Activated CD8-positive, alpha-beta T cell treated with anti-CD3 and anti-CD28 coated beads for 36 hours (primary cell): ENCODE measurements at places on chromosomes 12 and 14. TPM values are rescaled to one million over a fixed set of nuclear protein-coding genes. Genes with fewer than 3 reads are reported as not detected.
A peak's percentile ranks its signal among the peaks of the same experiment; 100 is the strongest.

DNA sequence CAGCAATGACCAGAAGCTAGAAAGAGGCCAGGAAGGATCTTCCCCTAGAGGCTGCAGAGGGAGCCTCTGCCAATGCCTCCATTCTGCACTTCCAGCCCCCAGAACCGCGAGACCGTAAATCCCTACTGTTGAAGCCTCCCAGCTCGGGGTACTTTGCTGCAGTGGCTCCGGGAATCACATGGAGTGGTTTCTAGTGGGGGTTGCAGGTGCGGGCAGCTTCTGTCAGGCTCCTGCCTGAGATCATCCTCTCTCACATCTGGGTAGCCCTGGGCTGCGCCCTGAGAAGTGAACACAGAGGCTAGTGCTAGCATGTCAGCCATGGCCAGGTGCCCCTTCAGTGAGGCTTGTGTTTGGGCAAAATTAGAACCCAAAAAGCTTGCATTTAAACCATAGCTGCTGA lies 67.3 kb downstream of the TSPAN9 start:
- no peak overlapping the region for H3K4me3 ChIP-seq

DNA sequence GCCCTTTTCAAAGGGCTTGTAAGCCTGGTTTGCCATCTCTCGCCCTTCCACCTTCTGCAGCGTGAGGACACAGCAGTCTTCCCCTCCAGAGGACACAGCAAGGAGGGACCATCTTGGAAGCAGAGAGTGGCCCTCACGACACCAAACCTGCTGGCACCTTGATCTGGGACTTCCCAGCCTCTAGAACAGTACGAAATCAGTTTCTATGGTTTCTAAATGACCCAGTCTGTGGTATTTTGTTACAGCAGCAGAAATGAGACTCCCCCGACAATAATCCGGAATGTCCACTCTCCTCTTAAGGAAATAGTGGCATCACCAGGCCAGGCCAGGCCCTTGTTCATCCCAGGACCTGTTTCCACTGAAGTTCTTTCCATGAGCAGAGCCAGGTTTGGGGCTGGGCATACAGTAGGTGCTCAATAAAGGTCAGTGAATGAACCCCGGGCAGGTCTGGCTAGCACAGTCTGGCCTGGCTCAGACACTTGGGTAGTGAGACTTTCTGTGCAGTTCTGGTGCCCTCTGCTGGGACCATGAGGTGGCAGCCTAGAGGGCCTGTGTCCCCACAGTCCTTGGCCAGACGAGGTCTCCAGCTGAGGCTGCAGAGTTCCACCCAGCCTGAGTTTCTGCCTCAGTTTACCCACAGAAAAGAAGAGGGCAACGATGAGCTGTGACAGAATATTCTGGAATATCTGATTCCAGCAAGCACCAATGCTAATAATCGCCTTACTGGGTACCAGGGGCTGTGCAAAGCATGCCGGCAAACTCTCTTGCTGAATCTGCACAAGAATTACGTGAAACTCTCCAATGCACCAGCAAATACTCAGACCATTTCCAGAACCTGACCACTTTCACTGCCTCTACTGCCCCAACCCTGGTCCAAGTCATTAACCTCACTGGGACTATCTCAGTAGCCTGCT lies 14.0 kb downstream of the ABCB9 start:
- no peaks in the 10 kb centered on the region for H3K36me3 ChIP-seq
- peaks cover 13% of the 10 kb centered on the region for H3K4me1 ChIP-seq
- peaks cover 2% of the 10 kb centered on the region for H3K27me3 ChIP-seq
- DNase-seq, result peak; percentile 85

GRCh38 chr14:91111443-91111842 lies 2.4 kb upstream of the DGLUCY start:
- H3K27ac ChIP-seq, result no peak overlapping the region
- no peak for DNase-seq
- peaks cover 22% of the 10 kb centered on the region for H3K36me3 ChIP-seq
- H3K4me1 ChIP-seq, result peaks cover 54% of the 10 kb centered on the region
- no peaks in the 10 kb centered on the region for H3K27me3 ChIP-seq

DNA sequence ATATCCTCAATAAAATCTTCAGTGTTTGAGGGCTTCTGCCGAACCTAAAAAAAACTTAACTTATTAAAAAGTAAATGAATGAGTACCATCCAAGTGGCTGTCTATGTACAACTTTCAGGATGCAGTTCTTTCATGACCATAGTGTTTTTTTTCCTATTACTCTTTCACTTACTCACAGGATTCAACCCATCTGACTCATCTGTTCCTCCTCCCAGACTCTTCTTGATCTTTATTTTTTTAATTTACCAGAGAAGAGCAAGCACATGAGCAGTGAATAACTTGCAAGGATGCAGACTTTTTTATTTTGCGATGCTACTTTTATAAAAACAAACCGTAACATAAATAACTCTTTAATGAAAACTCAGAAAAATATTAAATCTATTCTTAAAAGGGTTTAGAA lies 24.5 kb downstream of the RECQL start:
- H3K36me3 ChIP-seq, result peaks cover 39% of the 10 kb centered on the region
- H3K4me3 ChIP-seq, result no peak overlapping the region
- no peaks in the 10 kb centered on the region for H3K27me3 ChIP-seq
- DNase-seq, result peak; percentile 11

DNA sequence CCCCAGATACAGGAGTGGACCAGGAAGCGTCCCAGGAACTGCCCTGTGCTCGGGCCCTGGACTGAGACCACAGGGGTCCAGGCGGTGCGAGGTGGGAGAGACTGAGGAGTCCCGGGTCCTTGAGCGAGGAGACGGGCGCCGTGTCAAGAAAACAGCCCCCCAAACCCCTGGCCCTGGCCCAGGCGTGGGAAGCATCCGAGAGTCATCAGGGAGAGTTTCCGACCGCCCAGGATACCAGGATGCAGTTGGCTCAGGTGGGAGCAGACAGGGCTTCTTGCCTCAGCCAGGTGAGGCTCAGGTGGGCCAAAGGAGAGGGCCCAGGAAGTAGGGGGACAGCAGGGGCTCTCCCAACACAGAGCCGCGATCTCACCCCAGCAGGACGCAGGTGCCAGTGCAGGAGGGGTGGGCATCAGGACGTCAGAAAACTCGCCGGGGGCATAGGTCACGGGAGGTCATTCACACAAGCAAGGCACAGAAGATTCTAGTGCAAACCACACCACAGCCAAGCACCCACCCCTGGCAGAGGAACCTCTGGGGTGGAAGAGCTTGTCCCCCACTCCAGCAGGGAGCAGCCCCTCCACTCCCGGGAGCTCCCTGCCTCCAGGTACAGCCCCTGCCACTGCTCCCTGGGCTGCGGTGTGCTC lies 102.5 kb upstream of the EIF5 start:
- no peaks in the 10 kb centered on the region for H3K36me3 ChIP-seq
- DNase-seq, result no peak
- peaks cover 10% of the 10 kb centered on the region for H3K27me3 ChIP-seq
- no peak overlapping the region for H3K27ac ChIP-seq

DNA sequence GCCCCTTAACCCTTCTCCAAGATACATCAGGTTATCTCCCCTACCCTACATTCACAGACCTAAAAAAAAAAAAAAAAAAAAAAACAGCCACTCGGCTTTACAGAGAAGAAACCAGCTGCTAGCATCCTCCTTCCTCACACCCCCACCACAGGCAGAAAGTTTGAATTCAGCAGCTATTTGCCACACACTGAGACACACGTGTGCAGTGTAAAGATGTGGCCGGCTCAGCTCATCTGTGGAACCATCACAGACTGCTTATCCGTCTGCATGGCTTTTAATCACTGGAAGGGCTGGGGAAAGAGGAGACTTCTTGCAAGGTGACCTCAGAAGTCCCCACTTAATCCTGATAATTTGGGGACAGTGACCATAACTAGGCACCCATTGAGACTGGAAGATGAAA lies 50.0 kb downstream of the VWF start:
- DNase-seq, result peak; percentile 56
- peak overlapping the region; percentile 73 for H3K27ac ChIP-seq
- peaks cover 18% of the 10 kb centered on the region for H3K27me3 ChIP-seq
- H3K36me3 ChIP-seq, result no peaks in the 10 kb centered on the region

DNA sequence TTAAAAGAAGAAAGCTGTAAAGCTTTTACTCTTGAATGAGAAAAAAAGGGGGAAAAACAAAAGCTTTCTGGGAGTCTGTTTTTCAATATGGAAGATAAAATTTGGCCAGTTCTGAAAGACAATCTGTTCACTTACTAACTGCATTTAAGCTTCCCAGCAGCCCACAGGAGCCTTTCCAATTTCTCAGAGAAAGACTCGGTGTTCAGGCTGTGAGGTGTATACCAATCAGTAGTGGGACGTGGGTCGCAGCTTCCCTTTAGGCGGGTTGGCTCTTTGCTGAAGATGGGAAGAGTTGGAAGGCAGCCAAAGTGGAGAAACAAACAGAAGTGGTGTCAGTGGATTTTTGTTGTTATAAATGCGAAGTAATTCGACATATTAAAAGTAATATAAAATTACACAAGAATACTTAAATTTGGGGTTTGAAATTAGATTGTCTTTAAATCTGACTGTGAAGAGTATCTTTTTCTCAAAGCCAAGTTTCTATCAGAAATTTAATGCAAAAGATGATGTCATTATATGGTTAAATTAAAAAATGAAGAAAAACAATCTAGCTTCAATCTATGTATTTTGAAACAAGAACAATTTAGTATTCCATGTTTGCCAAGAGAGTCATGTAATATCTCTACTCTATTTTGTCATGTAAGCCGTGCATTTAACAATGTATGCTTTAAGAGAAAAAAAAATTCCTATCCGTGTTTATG lies 590.2 kb upstream of the ATXN7L3B start:
- no peaks in the 10 kb centered on the region for H3K4me1 ChIP-seq
- no peak overlapping the region for H3K27ac ChIP-seq
- H3K27me3 ChIP-seq, result no peaks in the 10 kb centered on the region
- H3K36me3 ChIP-seq, result no peaks in the 10 kb centered on the region
- H3K4me3 ChIP-seq, result no peak overlapping the region
- DNase-seq, result no peak

DNA sequence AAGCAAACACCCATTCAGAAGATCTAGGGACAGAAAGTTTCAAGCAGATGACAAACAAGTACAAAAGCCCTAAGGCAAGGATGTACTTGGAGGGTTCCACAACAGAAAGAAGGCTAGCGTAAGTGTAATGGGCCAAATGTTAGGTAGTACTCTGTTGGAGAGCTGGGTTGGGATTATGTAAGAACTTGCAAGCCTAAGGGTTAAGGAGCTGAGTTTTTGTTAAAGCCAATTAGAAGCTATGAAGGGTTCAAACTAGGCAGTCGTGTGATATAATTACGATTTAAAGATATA lies 41.4 kb downstream of the HECTD1 start:
- H3K27me3 ChIP-seq, result no peaks in the 10 kb centered on the region
- H3K27ac ChIP-seq, result no peak overlapping the region
- H3K36me3 ChIP-seq, result peaks cover 29% of the 10 kb centered on the region
- DNase-seq, result no peak

Gene SLCO1C1
- total RNA-seq, result not detected
